Astrocyte of the spinal cord (primary cell): ENCODE measurements at places on chromosomes 11 and 22.
A peak's percentile ranks its signal among the peaks of the same experiment; 100 is the strongest.

DNA sequence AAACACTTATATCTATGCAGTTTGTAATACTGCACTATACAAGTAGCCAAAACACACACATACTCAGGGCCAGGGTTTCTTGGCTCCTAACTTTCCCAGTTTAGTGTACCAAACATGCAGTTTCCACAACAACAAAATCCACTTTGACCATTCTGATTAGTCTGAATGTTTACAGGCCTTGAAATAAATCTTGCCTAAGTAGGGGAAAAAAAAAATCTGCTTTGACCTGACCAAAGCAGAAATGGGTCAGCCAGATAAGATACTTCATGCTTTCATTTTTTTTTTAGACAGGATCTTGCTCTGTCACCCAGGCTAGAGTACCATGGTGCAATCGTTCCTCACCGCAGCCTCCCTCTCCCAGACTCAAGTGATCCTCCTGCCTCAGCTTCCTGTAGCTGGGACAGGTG lies 10.1 kb downstream of the PRR14L start:
- no peak for DNase-seq

GRCh38 chr11:1199751-1200610 lies 22.9 kb upstream of the MUC5B start:
- DNase-seq, result no peak

GRCh38 chr11:119585043-119585781 lies 143.8 kb downstream of the NECTIN1 start:
- peak; percentile 32 for DNase-seq

- no peak for DNase-seq
Measured at GRCh38 chr11:76424379-76424778, 20.4 kb upstream of the EMSY start.

DNA sequence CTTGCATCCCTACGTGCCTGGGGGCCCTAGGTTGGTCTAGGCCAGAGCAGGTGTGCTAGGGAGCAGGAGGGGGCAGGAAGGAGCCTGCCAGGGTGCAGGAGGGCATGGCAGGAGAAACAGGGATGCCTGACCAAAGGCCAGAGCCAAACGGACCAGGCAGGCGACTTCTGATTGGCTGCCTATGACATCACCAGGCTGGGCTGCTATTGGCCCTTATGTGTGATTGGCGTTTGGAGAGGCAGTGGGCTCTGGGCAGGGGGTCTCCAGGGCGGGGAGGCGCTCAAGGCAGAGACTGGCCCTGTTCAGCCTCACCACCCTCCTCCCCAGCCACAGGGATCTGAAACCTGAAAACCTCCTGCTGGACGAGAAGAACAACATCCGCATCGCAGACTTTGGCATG lies 44.4 kb downstream of the MOB2 start:
- no peak for DNase-seq

GRCh38 chr11:112425121-112425520 lies 164.5 kb upstream of the PLET1 start:
- DNase-seq, result no peak

DNA sequence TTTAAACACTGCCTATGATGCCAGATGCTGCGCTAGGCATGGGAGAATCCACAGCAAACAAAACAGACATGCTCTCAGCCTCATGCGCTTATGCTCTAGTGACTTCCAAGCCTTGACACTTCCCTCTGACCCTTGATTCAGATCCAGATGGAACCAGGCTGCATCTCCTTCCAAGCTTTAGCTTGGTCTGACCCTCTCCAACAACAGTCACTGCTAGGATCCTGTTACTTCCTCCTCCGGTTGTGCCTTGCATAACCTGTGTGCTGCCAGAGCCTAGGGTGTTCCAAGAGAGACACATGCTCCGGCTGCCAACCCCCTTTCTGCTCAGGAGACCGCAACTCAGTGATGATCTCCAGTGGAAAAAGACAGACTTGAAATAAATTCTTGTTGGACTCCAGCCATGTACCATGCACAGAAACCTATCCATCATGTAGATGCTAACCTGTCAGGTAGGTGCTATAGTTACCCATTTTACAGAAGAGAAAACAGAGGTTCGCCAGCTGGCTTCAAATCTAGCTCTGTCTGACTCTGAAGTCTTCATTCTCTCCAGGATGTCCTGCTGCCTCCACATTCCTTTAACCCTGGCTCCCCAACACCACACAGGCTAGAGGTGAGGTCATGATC lies 136.3 kb upstream of the TEAD1 start:
- no peak for DNase-seq

GRCh38 chr11:43278193-43278956 lies 33.4 kb upstream of the API5 start:
- DNase-seq, result peak; percentile 16

DNA sequence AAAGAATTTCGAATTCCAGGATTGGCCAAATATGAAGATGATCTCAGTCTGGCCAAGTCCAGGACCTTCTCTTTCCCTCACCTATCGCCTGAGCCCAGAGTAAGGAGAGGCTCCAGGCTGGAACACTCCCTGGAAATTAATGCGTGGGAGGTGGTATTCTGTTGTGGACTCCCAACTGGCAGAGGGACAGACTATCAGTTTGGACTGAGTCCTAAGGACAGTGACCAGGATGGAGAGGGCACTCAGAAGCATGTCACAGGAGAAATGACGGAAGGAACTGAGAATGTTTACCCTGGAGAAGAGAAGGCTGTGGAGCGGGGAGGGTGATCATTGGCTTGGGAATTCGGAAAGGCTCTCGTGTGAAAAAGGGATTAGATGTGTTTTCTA lies 84.4 kb downstream of the RPL27A start:
- DNase-seq, result no peak

DNA sequence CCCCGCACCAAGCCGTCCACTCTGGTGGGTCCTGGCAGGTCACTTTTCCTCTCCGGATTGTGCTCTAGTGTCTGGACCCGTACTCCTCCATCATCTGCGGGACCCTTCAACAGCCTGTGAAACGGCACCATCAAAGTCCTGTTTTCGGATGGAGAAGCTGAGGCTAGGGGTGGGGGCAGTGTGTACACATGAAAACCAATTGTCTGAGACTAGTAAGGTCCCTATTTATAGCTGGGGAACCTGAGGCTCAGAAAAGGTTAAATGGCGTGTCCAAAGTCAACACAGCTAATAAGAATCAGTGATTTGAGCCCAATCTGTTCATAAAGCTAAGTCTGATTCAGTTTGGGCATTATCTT lies 668 bp upstream of the LRRC32 start:
- DNase-seq, result no peak

- DNase-seq, result no peak
Measured at GRCh38 chr11:57094181-57094935, 87.4 kb upstream of the LRRC55 start.

DNA sequence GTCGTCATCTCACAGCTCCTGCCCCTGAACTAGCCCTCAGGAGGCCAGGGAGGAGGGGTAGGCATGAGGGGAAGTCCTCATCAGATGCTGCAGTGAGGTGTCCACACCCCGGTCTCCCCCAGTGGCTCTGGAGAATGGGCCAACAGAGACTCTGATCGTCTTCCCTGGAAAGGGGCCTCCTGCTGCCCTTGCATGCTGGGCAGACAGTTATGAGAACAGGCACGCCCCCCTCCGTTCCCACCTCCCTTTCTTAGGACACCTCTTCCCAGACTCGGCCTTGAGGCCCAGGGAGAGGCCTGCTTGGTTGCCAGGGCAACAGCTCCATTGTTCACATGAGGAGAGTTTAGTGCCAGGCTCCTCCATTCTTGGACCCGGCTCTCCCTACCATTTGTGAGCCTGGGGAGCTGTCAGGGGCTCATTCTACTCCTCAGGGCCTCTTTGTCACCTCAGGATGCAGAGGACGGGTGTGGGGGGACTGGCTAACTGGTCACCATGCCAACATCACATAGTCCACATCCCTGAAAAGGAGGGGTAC lies 157.7 kb downstream of the TTC17 start:
- no peak for DNase-seq

DNA sequence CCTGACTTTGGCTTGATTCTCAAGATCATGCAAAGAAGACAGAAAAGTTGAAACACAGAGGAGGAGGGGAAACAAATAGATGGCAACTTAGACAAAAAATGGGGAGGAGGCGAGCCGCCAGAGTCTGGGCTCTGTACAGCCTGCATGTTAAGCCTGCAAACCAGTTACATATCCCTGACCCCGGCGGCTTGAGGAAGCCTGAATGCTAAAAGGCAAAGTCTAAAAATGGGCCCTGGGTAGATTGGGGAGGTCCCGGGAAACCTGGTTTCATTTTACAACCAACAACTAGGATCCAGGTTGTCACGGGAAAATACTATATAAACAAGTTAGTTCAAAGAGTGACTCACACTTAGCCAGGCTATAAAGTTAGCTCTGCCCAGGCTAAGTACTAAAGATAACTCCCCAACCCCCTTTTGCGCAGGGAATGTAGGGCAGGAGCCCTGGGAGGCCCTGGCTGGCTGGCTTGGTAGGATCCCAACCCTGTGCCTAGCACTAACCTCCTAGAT lies 18.8 kb upstream of the ZBTB16 start:
- DNase-seq, result peak; percentile 82

GRCh38 chr11:131495423-131495822 lies 125.0 kb downstream of the NTM start:
- no peak for DNase-seq

DNA sequence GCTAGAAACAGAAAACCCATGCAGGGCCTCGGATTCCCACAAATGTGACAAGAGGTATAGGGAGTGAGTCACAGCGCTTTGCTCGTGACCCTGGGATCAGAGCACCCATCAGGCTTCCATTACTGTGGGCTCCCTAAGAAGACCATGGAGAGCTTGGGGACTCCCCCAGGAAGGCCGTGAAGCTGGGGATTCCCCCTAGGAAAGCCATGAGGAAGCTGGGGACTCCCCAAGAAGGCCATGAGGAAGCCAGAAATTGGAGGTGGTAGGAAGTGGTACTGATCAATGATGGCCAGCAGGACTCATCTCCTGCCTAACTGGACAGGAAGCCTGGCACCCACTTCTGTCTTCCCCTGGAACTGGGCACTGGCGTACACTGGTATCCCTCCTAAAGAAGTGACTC lies 10.1 kb upstream of the DCPS start:
- no peak for DNase-seq

GRCh38 chr22:46250035-46250782 lies at the start of gene CDPF1:
TSS of gene CDPF1 (minus strand) at chr22:46250293. CDS start at chr22:46248284, 2,009 bp downstream.
- peak; percentile 77 for DNase-seq

DNA sequence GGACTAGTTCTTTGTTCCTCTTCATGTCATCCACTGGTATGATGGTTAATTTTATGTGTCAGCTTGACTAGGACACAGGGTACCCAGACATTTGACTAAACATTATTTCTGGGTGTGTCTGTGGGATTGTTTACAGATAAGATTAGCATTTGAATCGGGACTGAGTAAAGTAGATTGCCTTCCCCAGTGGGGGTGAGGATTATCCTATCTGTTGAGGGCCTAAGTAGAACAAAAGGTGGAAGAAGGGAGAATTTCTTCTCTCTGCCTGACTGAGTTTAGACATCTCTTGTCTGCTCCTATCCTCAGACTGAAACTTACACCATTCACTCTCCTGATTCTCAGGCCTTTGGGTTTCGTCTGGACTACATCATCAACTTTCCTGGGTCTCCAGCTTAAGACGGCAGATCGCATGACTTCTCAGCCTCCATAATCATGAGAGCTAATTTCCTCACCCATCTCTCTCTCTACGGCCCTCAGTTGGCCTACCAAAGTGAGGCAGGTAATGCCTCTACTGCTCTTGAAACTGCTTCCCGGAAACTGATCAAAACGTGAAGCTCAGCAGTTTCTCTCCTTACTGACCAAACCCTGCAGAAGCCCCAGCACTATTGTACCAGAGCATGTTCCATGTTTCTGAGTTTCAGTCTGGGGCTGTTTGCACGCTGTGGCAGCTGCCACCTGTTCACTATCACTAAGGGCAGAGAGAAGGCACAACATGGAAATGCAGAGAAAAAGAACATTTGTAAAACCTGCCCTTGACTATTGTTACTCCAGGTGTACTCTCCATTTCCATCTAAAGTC lies 95.4 kb downstream of the NXPE2 start:
- no peak for DNase-seq

GRCh38 chr11:76426660-76427059 lies 18.2 kb upstream of the EMSY start:
- no peak for DNase-seq

- no peak for DNase-seq
Measured at GRCh38 chr11:79062814-79063762, 377.7 kb downstream of the TENM4 start.

DNA sequence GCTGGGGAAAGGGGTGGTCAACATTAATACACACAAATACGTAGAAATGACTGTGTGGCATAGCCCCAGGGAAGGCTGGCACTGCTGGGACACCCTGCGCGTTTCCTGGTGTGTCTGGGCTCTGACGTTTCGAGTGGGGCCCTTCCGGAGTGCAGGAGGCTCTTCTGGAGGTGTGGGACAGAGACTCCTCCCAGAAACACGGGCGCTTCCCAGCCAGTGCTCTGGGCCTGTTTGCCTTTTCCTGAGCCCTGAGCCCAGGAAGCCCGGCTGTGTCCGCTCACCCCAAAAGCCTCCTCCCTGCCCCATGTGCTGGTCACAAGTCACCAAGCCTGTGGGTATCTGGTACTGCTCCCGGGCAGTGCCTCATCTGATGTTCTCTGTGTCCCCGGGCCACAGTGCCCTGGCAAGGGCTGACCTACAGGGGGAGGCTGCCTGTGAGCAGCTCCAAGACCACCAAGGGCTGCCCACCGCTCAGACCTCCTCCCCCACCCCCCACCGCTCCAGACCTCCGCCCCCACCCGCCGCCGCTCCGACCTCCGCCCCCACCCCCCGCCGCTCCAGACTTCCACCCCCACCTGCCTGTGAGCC lies 1133.3 kb downstream of the BRD1 start:
- DNase-seq, result no peak

GRCh38 chr11:94909371-94909820 lies 64.0 kb downstream of the CWC15 start:
- DNase-seq, result peak; percentile 38

DNA sequence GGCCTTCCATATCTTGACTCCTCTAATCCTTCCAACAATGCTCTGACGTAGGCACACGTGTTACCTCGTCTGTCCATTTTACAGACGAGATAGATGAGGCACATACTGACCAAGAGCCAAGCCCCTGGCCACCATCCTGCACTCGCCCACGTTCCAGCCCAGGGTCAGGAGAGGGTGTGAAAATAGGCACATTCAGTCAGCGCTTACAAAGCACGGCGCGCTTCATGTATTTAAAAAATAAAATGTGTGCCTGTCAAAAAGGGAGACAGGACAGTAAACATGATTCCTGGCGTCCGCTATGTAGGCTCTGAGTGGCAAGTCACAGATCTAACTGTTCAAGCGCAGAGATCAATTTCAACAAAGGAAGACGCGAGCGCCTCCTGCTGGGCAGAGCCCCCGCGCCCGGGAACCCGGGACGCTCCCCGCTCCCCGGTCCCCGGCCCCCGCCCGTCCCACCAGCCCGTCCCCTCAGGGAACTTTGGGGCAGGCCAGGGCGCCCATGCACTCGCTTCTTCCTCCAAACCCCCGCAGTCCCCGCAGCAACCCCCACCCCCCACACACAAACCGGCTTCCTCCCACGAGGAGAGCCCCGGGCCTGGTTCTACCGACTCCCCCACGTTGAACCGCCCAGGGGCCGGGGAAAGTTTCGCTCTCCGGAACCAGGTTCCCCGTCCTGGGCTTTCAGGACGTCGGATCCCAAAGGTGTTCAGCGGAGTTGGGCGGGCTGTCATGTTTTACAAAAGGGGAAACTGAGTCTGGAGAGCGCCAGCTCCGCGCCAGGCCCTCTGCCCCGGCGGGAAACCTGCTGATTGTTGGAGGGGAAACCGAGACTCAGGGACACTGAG lies 10.4 kb upstream of the C1QTNF6 start:
- DNase-seq, result peak; percentile 72

- no peak for DNase-seq
Measured at GRCh38 chr11:77525455-77526091, 51.7 kb upstream of the PAK1 start.
